Hematopoietic multipotent progenitor cell treated with erythropoietin and hydrocortisone succinate and interleukin-3 and kit ligand, for 15 days (in vitro differentiated cells): ENCODE measurements at places on chromosomes 13 and 19.

DNA sequence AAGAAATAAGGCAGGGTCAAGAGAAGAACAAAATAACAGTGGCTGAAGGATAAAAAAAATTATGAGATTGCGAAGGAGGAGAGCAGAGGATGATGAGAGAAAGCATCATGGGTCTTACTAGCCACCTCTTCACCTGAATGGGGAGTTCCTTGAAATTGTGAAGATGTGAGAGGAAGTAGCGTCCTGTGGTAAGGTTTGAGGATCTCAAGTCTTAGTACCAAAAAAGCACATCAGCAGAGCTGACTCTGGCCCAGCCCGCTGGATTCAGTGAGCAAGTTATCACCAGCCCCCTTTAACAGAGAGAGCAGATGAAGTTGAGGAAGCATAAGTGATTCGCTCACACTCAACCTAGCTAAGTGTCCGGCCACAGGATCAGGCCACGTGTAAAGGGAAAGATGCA is 61.8 kb downstream of the RXFP2 start:
- DNase-seq = no peak

- DNase-seq = no peak
These were observed 20.4 kb upstream of the FAM216B start for GRCh38 chr13:42760951-42761350.

- DNase-seq = peak; percentile 18
These were observed 13.1 kb downstream of the AP2A1 start for GRCh38 chr19:49779731-49780555.

- DNase-seq = no peak
These were observed 275.6 kb downstream of the DCLK1 start for GRCh38 chr13:35855531-35856019.

GRCh38 chr13:49097374-49097773 is 121.7 kb downstream of the FNDC3A start:
- no peak for DNase-seq

GRCh38 chr13:102141625-102142472 is 260.0 kb downstream of the FGF14 start:
- DNase-seq = no peak

DNA sequence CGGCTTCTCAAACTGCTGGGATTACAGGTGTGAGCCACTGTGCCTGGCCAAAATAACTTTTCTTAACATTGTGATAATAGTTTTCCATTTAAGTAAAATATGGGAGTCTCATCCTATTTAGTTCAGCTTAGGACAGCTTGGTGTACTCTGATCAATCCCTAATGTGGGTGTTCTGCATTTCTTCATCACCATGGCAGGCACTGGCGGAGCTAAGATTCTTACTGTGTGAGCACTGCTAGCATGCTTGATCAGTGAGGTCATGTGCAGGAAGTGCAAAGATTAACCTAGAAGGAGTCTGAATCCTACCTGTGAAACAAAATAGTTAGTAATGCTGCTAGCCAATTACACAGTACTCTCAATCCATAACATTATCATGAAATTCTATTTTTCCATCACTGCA is 1684.2 kb upstream of the SLC10A2 start:
- DNase-seq = no peak

GRCh38 chr13:50627111-50627510 is 216.4 kb downstream of the DLEU7 start:
- DNase-seq = no peak

GRCh38 chr13:110109910-110110309 is 197.0 kb downstream of the COL4A1 start:
- no peak for DNase-seq

GRCh38 chr13:66069570-66069969 is 1160.6 kb downstream of the PCDH9 start:
- no peak for DNase-seq

- DNase-seq = no peak
These were observed 29.8 kb downstream of the DNM2 start for GRCh38 chr19:10747674-10748073.

DNA sequence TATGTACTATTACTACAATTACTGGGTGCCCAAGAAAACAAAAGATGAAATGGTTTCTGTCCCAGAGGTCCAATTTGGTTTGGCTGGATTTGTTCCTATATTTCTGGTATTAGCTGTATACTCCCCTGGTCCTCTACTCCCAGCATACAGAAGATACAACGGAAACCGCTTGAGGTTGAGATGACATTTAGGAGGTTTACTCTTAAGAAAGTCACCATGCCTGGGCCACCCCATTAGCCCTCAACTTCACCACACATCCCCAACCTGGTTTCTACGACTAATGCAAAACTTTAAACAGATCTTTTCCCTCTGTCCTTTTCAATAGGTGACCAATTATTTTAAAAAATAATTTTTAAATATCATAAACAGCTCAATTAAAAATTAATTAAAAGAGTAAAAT is 46.0 kb upstream of the EEF1AKMT1 start:
- DNase-seq = no peak

GRCh38 chr19:53908935-53909415 is at the start of gene CACNG7:
Gene CACNG7, plus strand, starts transcription at chr19:53909278. Its CDS starts 3,554 bp downstream, at chr19:53912832.
- no peak for DNase-seq

GRCh38 chr19:10430505-10431253 is 10.3 kb downstream of the PDE4A start:
- no peak for DNase-seq

- no peak for DNase-seq
These were observed 4.3 kb upstream of the DUXA start for GRCh38 chr19:57171551-57172081.
